ENCODE measurements at places on chromosomes 3 and 15.

DNA sequence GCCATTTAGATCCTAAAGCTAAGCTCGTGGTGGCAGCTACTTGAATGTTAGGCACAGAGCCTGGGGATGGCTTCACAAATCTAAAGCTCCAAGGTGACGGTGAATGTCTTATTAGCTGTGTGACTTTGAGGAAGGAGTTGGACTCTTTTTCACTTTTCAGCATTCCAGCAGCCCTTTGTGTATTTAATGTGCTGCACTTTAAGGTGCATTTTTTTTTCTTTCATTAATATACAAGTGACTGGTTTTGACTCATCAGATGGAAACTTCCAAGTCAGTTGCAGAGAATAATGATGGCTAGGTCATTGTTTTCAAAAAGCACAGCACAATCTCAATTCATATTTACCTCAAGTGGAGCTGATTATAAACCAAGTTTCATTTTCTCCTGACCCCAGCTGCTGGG, 55.8 kb downstream of the TMED3 start:
- no peak for DNase-seq

GRCh38 chr3:40310705-40311104, 1.2 kb downstream of the EIF1B start:
- DNase-seq, result no peak

DNA sequence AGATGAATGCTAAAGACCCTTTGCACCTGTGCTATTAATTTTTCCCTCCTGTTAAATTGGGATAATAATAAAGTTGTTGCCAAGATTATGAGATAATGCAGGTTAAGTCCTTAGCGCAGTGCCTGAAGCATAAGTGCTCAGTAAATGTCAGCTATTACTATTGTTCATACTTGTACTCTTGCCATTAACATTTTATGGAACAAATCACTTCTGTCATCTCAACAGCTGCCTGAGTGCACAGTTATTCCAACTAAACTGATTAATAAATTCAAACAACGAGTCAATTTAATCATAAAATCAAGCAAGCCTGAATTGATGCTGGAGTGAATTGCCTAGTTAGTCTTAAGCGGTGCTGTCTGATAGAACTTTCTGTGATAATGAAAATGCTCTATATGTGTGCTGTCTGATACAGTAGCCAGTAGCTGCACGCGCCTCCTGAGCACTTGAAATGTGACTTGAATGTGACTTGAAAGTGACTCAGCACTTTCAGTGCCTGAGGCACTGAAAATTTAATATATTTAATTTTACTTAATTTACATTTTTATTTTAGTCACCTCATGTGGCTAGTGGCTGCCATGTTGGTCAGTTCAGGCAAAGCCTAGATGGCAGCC, 198.7 kb upstream of the PFN2 start:
- no peak for DNase-seq

DNA sequence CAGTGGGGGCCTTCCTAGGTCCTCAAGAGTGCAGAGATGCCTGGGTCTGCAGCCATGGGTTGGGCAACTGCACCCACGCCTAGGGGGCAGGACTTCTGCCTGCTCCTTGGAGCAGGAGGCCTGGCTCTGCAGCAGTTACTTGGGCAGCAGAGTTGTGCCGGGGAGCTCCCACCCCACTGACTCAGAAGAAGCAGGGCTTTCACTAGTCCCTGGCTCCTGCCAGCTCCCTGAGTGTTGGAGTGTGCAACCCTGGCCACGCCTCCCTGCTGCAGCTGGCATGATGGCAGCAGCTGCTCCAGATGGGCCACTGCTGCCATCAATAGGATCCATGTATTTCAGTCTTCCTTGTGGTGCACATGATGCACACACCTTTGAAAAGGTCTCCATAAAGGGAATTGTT, 40.6 kb upstream of the KCNH8 start:
- no peak for DNase-seq

GRCh38 chr3:18405141-18405540, 20.0 kb downstream of the SATB1 start:
- DNase-seq, result no peak

DNA sequence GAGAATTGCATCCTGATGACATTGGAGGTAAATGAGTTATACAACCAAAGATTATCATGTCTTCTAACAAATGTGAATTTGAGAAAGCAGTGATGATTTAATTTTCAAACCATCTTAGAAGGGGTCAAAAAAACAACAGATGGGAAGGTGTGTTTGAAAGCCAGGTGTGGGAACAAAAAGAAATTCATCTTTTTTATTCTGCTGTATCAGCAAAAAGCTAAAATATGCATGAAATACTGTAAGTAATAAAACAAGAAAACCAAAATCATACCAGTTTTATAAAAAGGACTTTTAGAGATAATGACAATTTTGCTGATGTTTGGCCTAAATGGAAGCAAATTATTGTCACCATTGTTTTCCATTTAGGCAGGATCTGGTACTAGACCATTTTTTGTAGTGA, 145.5 kb downstream of the FBN1 start:
- no peak for DNase-seq
